Activated naive CD8-positive, alpha-beta T cell treated with anti-CD3 and anti-CD28 coated beads, Interleukin-2, amount 50 U/mL, for 24 hours (primary cell): ENCODE measurements at places on chromosomes 7 and 10.

DNA sequence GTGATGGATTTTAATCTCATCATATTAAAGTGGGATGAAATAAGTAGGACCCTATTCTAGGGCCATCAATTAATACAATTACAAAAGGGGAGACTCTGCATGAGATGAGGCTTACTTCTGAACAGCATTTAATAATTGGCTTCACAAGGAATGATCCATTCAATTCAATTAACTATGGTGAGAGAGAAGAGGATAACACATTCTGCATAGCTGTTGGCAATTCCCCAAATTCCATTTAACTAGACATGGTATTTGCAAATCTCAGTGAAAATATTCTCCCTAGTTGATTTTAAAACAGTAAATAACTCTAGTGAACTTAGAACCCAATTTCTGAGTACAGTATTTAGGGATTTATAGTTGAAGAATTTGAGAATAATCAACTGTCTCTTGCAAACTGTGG is 145.3 kb downstream of the NOC3L start:
- DNase-seq, result no peak

- DNase-seq, result no peak
Observed at GRCh38 chr10:71739358-71739900, 19.9 kb upstream of the C10orf105 start.

DNA sequence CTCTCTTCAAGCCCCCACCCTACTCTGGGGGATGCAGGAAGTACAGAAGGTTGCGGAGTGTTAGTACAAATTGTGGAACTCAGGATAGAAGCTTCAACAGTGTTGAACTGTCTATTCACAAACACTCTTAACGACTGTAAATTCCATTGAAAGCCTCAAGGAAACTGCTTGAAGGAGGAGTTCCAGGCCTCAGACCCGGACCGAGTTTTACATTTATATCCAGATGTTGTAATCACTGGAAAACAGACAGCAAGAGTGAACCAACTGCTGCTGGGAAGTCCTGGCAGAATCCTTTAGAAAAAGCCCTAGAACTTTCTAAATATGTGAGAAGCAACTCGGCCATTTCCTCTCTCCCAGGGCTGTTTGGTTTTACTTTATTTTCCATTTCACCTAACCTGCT is 84.1 kb upstream of the LRRC18 start:
- no peak for DNase-seq

GRCh38 chr10:490891-491571 is 198.4 kb downstream of the DIP2C start:
- DNase-seq, result no peak
